ENCODE measurements at places on chromosomes 1 and 21.

- no peak for DNase-seq
Measured at GRCh38 chr1:18120638-18121037, 13.0 kb downstream of the IGSF21 start.

DNA sequence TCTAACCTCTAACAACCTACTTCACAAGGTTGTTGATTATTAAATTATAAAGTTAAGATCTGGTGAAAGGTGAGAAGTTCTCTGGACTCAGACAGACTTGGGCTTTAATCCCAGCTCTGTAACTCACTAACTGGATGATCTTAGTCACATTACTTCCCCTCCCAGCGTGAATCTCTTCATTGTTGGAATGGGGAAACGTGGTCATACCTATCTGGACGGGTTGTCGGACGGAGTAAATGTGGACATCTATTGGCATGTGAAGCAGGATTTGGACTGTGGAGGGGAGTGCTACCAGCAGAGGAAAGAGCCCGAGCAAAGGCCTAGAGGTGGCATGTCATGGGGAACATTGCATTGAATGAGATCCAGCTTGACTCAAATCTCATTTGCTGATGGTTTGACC is 45.1 kb upstream of the RPL11 start:
- no peak for DNase-seq

- DNase-seq = no peak
Measured at GRCh38 chr1:48645883-48646282, 130.8 kb downstream of the BEND5 start.

GRCh38 chr1:158075078-158075477 is 81.6 kb downstream of the KIRREL1 start:
- DNase-seq = no peak

DNA sequence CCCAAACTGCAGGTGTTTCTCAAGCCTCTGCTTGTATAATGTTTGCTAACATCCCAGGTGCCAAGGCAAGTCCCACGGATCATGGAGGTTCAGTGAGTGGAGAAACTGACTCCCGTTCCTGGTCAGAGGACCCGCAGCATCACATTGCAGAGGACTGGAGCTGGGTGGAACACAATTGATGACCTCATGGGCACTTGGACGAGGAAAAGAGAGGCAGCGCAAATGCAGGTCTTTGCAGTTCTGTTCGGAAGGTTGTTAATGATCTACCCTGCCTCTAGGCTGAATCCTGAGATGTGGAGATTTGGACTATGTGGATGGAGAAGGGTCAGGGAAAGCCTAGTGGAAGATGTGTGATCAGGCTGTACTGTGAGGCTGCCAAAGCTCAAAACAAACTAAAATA is 192.9 kb downstream of the DUSP10 start:
- DNase-seq = no peak

DNA sequence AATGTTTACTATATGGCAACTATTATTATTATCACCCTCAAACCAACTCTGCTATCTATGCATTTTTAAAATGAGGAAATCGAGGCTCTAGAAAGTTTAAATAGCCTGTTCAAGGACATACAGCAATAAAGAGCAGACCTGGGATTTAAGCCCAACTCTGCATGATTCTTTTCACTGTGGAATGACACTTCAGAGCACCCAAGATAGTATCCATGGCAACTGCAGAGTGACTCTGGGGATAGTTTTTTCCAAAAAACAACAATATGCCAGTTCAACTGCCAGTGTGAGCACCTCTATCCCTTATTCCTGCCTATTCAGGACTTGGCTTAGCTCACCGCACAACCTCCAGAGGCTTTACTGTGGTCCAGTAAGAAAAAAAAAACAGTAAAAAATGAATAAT is 293.9 kb downstream of the BRINP2 start:
- DNase-seq = no peak

GRCh38 chr1:85571828-85572227 is 8.7 kb upstream of the CCN1 start:
- no peak for DNase-seq

DNA sequence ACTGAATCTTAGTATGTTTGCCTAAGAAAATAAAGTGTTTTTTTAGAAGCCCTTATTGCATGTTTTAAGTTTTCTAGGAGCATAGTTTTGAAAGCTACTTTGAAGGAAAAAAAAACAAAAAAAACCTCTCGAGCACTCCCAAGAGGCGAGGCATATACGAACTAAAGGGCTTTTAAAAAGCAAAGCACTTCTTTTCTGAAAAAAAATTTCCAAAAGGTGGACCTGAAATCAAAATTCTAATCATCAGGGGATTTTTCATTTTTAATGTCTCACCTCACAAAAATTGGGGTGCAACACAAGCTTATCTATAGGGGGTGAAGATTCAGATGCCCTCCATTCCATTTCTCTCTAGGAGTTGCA is 594 bp downstream of the GLMN start:
- DNase-seq = no peak

- no peak for DNase-seq
Measured at GRCh38 chr1:174640783-174641182, 193.0 kb downstream of the GPR52 start.

GRCh38 chr1:27598902-27599528 is 4.9 kb downstream of the AHDC1 start:
- no peak for DNase-seq

GRCh38 chr1:204074274-204075138 is 1.6 kb downstream of the SOX13 start:
- DNase-seq = no peak

GRCh38 chr1:30856260-30856790 is 52.2 kb downstream of the SDC3 start:
- DNase-seq = no peak

DNA sequence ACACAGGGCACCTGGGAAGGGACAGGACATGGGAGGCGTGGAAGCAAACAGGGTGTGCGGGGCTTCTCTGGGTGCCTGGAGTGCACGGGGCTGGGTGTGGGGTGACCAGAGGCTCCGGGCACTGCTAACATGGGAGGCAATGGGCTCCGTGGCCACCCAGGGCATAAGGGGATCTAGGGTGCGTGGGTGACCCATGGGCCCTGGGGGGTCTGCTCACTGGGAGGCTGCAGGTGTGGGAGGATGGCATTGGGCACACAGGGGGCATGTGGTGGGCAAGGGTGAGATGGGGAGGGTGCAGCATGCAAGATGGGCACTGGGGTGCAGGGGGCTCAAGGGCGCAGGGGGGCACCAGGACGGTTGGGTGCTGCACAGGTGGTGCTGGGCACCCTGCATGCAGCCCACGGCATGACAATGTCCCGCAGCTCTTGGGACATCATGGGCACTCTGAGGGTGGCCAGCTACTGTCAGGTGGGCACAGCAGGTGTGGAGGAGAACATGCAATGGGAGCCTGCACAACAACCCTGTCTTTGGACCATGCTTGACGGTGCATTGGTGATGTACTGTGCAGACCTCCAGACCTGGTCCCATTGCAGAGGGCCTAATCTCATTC is 15.1 kb downstream of the TRIM11 start:
- no peak for DNase-seq

DNA sequence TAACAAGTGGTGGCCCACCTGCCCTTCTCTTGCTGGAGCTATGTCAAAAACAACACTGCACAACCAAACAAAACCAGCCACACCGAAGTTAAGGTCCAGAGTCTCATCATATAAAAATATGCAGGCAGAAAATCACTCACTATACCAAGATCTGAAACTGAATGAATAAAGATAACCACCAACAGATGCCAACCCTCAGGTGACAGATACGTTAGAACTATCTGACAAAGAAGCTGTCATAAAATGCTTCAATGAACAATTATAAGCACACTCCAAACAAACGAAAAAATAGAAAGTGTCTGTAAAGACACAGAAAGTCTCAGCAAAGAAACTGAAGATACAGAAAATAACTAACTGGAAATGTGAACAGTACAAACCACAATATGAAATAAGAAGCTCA is 14.0 kb downstream of the ZNF496 start:
- DNase-seq = no peak
